ENCODE measurements at places on chromosomes 5 and 9. TPM values are rescaled to one million over a fixed set of nuclear protein-coding genes. Genes with fewer than 3 reads are reported as not detected.

TEX48 gene
- total RNA-seq = not detected

ARRDC3 gene
- total RNA-seq = 109 TPM

PFDN1 gene
- 67.7 TPM for total RNA-seq

IQGAP2 gene
- total RNA-seq = 1.4 TPM

SPATA31A3 gene
- total RNA-seq = not detected

TNFSF15 gene
- total RNA-seq = not detected

GPX3 gene
- total RNA-seq = 20.4 TPM

C9 gene
- not detected for total RNA-seq

LSM11 gene
- total RNA-seq = 7.7 TPM

ARL14EPL gene
- not detected for total RNA-seq

FOXD4L4 gene
- total RNA-seq = 0.20 TPM

QRFP gene
- total RNA-seq = not detected

SGCD gene
- 0.20 TPM for total RNA-seq

ANKRD31 gene
- 0.42 TPM for total RNA-seq

CDC37L1 gene
- total RNA-seq = 20.8 TPM

ANKRD55 gene
- not detected for total RNA-seq

CDKN2B-AS1 gene
- not detected for total RNA-seq

RGS3 gene
- total RNA-seq = 18.9 TPM

PITX1 gene
- 0.76 TPM for total RNA-seq

PCDHGA4 gene
- 8.2 TPM for total RNA-seq

RNF208 gene
- 24.8 TPM for total RNA-seq

KCNMB1 gene
- total RNA-seq = 0.29 TPM

PPP3R2 gene
- not detected for total RNA-seq

CER1 gene
- 3.0 TPM for total RNA-seq

LRRC14B gene
- total RNA-seq = not detected

SEMA5A gene
- total RNA-seq = 0.51 TPM

ADRB2 gene
- total RNA-seq = not detected

MAMDC2 gene
- 0.22 TPM for total RNA-seq
